OCI-LY7 (cell line): ENCODE measurements at places on chromosomes 5 and 9.

GRCh38 chr9:93267681-93268505 lies 84.0 kb downstream of the WNK2 start:
- peak; percentile 49 for DNase-seq

DNA sequence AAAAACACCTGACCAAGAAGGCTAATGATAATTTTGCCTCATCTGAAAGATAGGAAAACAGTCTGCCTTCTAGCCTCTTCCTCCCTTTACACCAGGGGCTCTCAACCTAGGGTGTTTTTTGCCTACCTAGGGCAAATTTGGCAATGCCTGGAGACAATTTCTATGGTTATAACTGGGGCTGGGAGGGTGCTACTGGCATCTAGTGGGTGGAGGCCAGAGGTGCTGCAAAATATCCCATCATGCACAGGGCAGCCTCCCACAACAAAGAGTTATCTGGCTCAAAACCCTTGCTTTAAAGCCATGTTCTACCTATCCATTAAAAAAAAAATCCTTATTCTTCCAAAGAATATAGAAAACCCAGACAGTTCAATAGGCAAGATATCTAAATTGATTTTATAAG lies 45.0 kb upstream of the NR3C1 start:
- peak; percentile 23 for DNase-seq

- DNase-seq: no peak
Observed at GRCh38 chr5:86709157-86709881, 91.6 kb downstream of the COX7C start.

DNA sequence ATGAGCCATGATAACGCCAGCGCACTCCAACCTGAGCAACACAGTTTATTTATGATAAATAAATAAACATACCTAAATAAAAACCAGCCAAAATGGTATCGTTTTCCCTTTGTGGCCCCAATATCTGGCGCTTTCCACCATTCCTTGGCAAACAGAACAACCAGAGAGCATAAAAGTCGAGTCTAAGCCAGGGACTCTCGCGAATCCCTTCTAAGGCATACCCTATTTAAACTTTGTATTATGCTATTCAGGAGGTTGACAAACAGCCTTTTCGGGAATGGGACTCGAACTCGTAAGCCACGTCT lies 386 bp upstream of the MATR3 start:
- DNase-seq: no peak

GRCh38 chr5:160165137-160166068 lies 46.2 kb upstream of the PWWP2A start:
- DNase-seq: no peak

- DNase-seq: no peak
Observed at GRCh38 chr5:50763846-50764245, 97.4 kb downstream of the PARP8 start.

DNA sequence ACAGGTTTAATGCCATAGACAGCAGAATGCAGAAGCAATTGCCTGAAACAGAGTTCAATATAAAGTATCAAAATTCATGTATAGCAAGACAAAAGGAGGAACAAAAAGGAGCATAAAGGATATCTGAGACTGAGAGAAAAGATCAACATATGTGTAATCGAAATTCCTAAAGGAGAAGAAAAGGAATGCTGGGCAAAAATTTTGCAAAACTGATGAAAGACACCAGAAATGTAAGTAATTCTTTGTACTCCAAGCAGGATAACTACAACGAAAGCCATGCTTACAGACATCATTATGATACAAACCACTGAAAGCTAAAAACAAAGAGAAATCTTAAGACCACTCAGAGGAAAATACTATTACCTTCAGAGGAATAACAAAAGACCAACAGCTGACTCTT lies 72.8 kb upstream of the MTAP start:
- no peak for DNase-seq

DNA sequence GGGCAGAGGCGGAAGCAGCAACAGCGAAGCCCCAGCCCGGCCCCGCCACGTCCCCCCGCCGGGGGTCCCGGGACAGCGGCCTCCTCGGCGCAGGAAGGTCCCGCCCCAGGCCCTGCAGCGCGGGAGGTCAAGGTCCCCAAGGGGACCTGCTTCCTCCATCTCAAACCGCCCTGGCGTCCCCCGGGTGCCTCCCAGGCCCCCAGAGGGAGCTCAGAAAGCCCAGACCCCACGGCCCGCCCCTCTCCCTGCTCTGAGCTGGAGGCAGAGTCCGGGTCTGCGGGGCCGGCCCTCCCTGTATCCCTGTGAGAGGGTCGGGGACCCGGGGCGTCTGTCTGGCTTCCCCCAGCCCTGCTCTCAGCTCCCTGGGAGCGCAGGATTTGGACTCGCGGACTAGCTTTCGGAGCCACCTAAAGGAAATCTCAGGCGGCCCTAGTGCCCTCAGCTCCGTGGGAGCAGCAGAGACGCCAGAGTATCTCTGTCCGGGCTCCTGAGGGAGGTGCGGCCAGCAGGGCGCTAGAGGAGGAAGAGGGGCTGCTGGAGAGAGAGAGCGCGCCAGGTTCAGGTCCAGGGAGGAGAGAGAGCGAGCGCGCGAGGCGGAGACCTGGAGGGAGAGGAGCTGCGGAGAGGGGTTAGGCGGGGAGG lies 30.7 kb downstream of the EXOC3 start:
- no peak for DNase-seq

- no peak for DNase-seq
Observed at GRCh38 chr5:124570285-124571035, 176.0 kb downstream of the ZNF608 start.

GRCh38 chr9:98037357-98037756 lies 19.2 kb upstream of the NANS start:
- DNase-seq: no peak

- no peak for DNase-seq
Observed at GRCh38 chr5:158166424-158166823, 307.5 kb upstream of the CLINT1 start.

DNA sequence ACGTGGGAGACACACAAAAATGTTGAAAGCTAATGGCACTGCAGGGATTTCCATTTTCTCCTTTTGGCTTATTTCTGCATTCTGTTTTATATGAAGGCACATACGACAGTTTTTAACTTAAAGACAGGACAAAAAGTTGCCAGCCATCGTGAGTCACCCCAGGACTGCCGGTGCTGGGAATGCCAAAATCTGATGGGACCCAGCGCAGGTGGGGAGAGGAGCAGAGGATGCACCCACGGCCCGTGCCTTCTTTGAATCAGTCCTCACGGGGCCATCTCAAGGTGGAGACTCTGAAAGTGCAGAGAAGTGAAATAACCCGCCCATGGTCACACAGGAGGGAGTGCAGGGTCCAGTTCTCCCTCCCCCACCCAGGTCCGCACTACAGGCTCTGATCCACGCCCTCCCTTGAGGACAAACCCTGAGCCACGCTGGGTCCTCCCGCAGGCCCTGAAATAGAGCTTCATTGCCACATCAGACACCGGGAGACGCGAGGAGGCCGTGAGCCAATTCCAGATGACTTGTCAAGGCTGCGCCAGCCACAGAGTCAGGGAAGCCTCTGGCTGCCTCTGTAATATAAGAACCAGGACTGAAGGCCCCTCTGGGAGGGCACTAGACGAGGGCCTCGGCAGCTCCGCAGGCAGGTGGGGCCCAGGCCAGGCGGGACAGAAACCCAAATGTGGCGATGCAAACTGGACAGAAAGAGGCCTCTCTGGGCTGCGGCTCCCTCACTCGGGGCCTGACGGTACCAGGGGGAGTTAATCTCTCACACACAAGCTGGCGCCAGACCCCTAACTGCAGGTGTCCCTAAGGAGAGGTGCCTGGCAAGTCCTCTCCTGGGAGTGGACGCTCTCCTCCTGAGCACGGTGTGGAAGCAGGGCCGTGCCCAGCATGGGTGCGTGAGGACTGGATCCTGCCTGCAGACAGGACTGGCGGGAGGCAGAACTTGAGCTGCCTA lies 22.9 kb downstream of the ADAMTS2 start:
- no peak for DNase-seq

GRCh38 chr9:134726722-134727034 lies 85.1 kb downstream of the COL5A1 start:
- no peak for DNase-seq

GRCh38 chr5:91373006-91373405 lies 10.1 kb downstream of the ARRDC3 start:
- no peak for DNase-seq

- no peak for DNase-seq
Observed at GRCh38 chr9:4700091-4700490, 20.7 kb downstream of the CDC37L1 start.

DNA sequence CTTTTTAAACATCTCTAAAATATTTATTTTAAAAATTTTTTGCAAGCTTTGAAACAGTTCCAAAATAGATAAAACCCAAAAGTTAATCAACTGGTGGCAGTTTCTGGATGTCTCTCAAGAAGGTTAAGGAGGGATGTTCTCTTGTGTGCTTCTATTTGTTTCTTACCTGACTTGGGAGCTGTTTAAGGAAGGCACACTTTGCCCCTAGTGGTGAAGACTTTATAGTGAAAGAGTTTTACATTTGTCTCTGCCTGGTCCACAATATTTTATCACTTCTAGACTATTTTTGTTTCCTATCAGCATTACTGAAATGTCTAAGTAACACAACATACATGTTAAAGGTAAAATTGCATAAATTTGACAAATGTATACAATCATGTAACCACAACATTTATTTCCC lies 552.8 kb downstream of the SEMA5A start:
- peak; percentile 38 for DNase-seq

DNA sequence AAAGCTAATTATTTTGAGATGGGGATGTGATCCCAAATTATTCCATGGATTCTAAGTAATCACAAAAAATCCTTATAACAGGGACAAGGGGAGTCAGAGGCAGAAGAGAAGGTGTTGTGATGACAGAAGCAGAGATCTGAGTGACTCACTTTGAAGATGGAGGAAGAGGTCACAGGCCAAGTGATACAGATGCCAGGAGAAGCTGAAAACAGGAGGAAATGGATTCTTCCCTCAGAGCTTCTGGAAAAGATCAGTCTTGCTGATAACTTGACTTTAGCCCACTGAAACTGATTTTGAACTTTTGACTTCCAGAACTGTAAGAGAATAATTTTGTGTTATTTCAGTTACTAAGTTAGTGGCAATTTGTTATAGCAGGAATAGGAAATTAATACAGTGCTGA lies 105.3 kb downstream of the GCNT1 start:
- no peak for DNase-seq

GRCh38 chr5:173972607-173972924 lies 16.4 kb upstream of the C5orf47 start:
- DNase-seq: no peak

DNA sequence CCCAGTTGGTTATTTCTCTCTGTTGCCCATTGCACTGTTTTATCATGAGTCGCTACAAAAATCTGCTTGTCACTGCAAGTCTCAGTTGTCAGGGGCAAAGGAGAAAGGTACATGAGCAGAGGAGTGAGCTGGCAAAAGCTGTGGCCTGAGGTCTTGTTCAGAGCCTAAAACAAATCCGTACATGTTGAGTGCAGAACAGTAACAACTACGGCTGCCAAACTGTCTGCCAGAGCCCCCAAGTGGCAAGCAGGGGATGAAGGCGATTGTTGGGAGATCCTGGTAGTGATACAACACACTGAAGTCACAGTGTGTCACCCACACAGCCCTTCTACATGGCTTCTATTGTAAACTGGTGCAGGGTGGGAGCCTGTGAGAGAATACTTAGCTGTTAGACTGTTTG lies 50.9 kb downstream of the BRINP1 start:
- DNase-seq: no peak

- DNase-seq: no peak
Observed at GRCh38 chr9:6229619-6230018, 14.0 kb downstream of the IL33 start.

DNA sequence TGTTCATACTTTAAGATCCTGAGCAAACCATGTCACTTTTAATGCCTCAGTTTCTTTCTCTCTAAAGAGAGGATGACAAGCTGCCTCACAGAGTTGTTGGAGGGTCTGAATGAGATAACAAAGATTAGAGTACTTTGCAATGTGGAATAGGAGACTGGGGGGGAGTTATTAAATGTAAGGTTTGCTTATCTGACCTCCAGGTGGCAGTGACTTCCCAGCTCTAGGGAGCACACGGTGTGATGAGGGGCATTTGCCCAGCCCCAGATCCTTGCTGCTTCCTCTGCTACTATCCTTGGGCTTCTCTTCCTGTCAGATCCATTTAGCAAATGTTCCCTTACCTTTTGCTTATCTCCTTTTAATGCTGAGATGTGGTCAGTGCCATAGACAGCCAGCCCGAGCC lies 30.7 kb downstream of the ENHO start:
- DNase-seq: peak; percentile 9

DNA sequence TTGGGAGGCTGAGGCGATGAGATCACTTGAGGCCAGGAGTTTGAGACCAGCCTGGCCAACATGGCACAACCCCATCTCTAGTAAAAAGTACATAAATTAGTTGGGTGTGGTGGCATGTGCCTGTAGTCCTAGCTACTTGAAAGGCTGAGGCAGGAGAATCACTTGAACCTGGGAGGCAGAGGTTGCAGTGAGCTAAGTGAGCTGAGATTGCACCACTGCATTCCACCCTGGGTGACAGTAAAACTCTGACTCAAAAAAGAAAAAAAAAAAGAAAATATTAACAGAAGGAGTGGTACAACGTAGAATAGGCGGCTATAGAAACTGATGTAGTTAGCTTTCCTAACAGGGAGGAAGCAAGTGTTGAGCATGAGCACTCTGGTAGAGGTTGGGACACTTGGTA lies 59.9 kb downstream of the PBX3 start:
- no peak for DNase-seq

- DNase-seq: no peak
Observed at GRCh38 chr5:133456933-133457402, 155.4 kb downstream of the FSTL4 start.

- DNase-seq: peak; percentile 45
Observed at GRCh38 chr9:121861501-121862180, 210.2 kb downstream of the DAB2IP start.

DNA sequence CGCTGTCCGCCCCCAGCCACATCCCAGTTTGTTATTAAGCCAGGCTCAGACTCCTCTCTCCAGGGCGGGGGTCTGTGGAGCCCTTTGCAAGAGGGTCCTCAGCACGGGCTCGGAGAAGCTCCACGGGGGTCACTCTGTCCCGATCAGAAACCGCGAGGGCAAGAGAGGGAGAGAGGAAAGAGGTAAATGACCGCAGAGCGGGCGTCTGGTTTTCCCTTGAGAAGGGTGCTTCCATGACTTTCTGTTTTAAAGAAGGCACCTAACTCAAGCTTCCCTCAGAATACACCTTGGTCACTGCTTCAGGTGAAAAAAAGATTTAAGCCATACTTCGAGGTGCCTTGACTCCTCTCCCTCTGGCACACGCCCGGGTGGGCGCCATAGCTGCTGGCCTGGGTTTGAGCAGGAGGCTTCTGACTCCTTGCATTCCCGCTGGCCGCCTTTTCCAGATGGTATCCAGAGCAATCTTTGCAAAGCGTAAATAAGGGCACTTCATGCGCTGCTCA lies 5.8 kb upstream of the TERT start:
- DNase-seq: no peak

- DNase-seq: no peak
Observed at GRCh38 chr9:130107955-130108354, 54.2 kb downstream of the GPR107 start.

GRCh38 chr5:158796812-158797497 lies 302.8 kb downstream of the EBF1 start:
- no peak for DNase-seq

- no peak for DNase-seq
Observed at GRCh38 chr9:122229485-122229837, 704 bp upstream of the LHX6 start.
